Lung (tissue), 17 donors: ENCODE measurements at places on chromosomes 2 and 18.

DNA sequence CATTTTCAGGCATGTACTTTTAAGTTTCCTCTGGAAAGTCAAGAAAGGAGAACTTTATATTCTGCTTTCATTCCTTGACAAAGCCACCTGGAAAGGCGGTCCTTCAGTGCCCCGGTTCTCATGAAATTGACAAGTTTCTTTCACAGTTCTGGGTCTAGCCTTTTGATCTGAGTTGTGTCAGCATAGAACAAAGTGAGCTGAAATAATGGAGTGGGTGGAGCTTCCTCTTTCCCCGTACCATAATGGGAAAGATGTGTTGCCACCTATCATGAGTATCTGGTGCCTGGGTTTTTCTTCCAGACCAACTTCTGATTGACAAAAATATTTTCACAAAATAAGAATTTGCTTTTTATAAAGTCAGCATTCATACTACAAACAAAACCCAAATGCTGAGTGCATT is 49.3 kb downstream of the PTRHD1 start:
- H3K4me3 ChIP-seq = no peak overlapping the region
- H3K27me3 ChIP-seq = no peaks in the 10 kb centered on the region
- H3K4me1 ChIP-seq = peaks cover 3% of the 10 kb centered on the region
- DNase-seq = no peak
- H3K36me3 ChIP-seq = peaks cover 5% of the 10 kb centered on the region

GRCh38 chr2:128563348-128563687 is 244.7 kb upstream of the HS6ST1 start:
- H3K4me3 ChIP-seq = no peak overlapping the region
- H3K27me3 ChIP-seq = no peaks in the 10 kb centered on the region
- H3K36me3 ChIP-seq = no peaks in the 10 kb centered on the region
- no peak overlapping the region for H3K27ac ChIP-seq
- peak; percentile 76 for DNase-seq

- peaks cover 3% of the 10 kb centered on the region for H3K4me1 ChIP-seq
- peak overlapping the region; percentile 51 for H3K27ac ChIP-seq
- no peaks in the 10 kb centered on the region for H3K36me3 ChIP-seq
- H3K27me3 ChIP-seq = no peaks in the 10 kb centered on the region
- DNase-seq = no peak
- H3K4me3 ChIP-seq = no peak overlapping the region
Observed at GRCh38 chr2:223760838-223761502, 76.4 kb downstream of the AP1S3 start.

GRCh38 chr2:97994476-97994875 is 1.3 kb downstream of the TMEM131 start:
- H3K27ac ChIP-seq = no peak overlapping the region
- H3K36me3 ChIP-seq = no peaks in the 10 kb centered on the region
- no peaks in the 10 kb centered on the region for H3K4me1 ChIP-seq
- H3K27me3 ChIP-seq = no peaks in the 10 kb centered on the region
- no peak overlapping the region for H3K4me3 ChIP-seq

- H3K27ac ChIP-seq = no peak overlapping the region
- H3K27me3 ChIP-seq = no peaks in the 10 kb centered on the region
- H3K36me3 ChIP-seq = no peaks in the 10 kb centered on the region
- no peak for DNase-seq
- no peak overlapping the region for H3K4me3 ChIP-seq
Observed at GRCh38 chr2:154758871-154759270, 60.4 kb downstream of the KCNJ3 start.

GRCh38 chr2:219442256-219443015 is 7.8 kb downstream of the SPEG start:
- H3K27ac ChIP-seq = no peak overlapping the region
- peaks cover 16% of the 10 kb centered on the region for H3K27me3 ChIP-seq
- no peaks in the 10 kb centered on the region for H3K4me1 ChIP-seq
- H3K4me3 ChIP-seq = no peak overlapping the region
- DNase-seq = no peak
- peaks cover 4% of the 10 kb centered on the region for H3K36me3 ChIP-seq

DNA sequence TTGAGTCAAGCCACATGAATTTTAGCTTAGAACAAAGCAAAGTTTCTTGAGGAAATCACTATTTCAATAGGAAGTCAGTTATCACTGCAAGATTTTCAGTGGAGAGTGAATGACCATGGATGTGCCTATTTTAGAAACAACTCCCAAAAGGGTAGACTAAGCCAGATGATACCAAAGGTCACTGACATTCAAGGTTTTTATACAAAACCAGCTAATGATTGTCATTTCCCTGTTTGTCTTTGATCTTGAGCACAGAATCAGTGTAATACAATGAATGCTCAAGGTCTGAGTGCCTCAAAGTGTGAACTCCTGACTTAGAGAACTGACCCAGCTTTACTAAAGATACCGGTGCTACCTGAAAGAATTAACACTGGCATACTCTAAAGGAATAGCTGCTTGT is 60.5 kb downstream of the CDH2 start:
- no peaks in the 10 kb centered on the region for H3K27me3 ChIP-seq
- DNase-seq = no peak
- H3K4me3 ChIP-seq = no peak overlapping the region
- H3K36me3 ChIP-seq = no peaks in the 10 kb centered on the region
- H3K27ac ChIP-seq = peak overlapping the region; percentile 70

DNA sequence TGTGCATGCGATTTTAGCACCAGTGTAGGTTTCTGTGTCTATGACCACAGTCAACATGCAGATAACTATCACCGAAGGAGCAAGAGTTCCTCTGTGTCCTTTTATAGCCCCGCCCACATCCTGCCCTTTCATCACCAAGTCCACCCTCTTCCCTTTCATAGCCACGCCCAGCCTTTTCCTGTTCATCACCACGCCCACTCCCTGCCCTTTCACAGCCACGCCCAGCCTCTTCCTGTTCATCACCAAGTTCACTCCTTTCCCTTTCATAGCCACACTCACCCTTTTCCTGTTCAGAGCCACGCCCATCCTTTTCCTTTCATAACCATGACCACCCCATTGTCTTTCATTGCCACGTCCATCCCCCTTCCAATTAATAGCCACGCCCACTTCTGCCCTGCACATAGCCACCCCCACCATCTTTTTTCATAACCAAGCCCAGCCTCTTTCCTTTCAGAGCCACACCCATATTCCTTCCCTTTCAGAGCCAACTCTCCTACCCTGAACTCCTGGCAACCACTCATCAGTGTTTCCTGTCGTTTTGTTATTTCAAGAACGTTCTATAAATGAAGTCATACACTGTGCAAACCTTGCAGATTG is 273.9 kb downstream of the MYT1L start:
- H3K4me1 ChIP-seq = no peaks in the 10 kb centered on the region
- no peak overlapping the region for H3K27ac ChIP-seq
- H3K36me3 ChIP-seq = no peaks in the 10 kb centered on the region

DNA sequence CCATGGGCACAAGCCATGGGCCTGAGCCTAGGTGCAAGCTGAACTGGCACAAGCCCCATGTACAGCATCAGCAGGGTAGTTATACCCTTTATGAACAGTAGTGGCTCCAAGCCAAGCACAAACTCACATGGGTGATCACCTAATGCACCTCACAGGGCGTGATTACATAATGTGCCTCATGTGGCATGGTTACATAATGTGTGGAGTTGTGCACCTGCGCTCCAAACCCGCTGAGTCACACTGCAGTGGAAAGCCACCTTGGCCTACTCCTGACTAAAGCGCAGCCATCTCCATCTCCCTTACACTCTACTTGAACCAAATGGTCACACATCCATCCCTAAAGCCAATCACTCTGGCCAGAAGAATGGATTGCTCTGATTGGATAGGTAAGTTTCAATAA is 279.7 kb downstream of the MBD2 start:
- H3K27ac ChIP-seq = no peak overlapping the region
- no peaks in the 10 kb centered on the region for H3K27me3 ChIP-seq
- H3K36me3 ChIP-seq = no peaks in the 10 kb centered on the region
- peak; percentile 7 for DNase-seq

- no peaks in the 10 kb centered on the region for H3K27me3 ChIP-seq
- no peaks in the 10 kb centered on the region for H3K4me1 ChIP-seq
- no peaks in the 10 kb centered on the region for H3K36me3 ChIP-seq
- no peak overlapping the region for H3K4me3 ChIP-seq
Observed at GRCh38 chr2:17252258-17252657, 266.0 kb downstream of the RAD51AP2 start.

DNA sequence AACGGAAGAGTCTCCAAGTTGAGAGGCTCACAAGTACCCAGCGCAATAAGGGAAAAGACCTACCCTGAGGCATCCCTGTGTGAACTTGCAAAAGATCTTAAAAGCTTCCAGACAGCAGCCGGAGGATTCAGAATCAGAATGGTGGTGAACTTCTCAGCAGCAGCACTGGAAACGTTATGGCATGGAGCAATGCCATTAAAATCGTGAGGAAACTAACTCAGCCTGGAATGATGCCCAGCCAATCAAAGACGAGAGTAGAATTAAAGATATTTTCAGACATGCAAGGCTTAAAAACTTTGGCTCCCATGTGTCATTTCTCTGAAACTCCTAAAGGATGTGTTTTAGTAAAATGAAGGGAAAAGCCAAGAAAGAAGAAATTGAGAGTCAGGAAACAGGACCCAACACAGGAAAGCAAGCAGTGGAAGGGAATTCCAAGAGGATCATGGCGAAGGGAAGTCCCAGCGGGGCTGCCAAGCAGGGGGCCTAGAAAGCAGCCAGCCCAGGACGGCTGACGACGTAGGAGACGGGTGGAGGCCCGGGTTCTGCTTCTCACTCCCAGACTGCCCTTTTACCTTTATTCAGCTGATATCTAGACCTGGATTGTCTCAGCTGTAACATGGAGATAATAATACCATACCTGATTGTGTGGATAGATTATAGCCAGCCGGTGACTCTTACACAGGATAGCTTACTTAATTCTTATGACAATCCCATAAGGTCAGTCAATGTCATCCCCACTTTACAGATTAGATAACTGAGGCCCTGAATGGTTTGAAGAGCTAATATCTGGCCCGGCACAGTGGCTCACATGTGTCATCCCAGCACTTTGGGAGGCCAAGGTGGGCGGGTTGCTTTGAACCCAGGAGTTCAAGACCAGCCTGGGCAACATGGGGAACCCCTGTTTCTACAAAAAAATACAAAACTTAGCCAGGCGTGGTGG is 92.8 kb downstream of the ASAP2 start:
- H3K27ac ChIP-seq = no peak overlapping the region
- no peaks in the 10 kb centered on the region for H3K36me3 ChIP-seq
- H3K4me3 ChIP-seq = no peak overlapping the region
- DNase-seq = no peak

DNA sequence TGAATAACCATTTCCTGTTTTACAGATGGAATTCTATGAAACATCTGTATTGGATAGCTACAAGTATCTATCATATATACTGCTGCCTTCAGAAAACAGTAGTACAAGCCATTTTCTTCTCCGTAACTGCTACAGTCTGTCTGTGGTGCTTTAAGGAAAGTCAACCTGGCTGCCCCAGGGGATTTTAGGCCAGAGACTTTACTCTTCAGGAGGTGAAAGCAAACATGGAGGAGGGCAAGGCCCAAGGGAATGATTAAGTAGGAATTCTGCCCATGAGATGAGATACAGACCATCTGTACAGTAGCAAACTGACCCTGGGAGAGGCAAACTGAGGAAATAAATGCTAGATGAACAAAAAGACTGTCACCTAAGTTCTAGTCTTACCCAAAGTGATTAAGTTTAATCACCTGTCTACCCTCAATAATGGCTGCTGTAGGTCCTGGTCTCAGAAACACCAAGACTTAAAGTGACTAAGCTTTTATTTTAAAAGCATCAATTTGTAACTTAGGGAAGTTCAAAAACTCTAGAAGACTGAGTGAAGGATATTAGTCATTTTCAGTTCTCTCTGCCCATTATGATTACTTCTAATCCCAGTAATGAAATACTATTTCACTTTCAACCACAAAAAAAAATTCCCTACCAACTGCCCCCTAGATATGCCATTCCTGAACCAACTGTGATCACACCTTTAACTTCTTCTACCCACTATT is 14.8 kb downstream of the MBD2 start:
- H3K4me3 ChIP-seq = no peak overlapping the region
- H3K27ac ChIP-seq = no peak overlapping the region
- no peaks in the 10 kb centered on the region for H3K36me3 ChIP-seq
- peaks cover 4% of the 10 kb centered on the region for H3K4me1 ChIP-seq

DNA sequence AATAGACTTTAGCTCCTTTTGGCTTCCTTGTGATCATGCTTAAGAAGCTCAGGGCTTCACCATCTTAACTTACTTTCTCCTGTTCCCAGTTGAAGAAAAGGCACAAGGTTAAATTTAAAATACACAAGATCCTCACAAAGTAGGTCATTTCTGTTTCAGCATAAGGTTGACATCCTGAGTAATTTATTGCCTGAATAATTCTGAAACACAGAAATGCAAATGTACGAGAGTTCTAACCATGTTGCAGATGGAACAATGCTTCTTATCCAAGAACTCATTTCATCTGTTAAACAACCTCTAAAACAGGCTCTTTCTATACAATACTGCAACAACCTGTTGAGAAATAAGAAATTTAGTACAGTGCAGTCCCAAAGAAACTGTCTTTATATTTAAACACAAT is 395.2 kb downstream of the BCL11A start:
- no peaks in the 10 kb centered on the region for H3K36me3 ChIP-seq
- H3K27ac ChIP-seq = no peak overlapping the region
- no peaks in the 10 kb centered on the region for H3K4me1 ChIP-seq
- DNase-seq = no peak

- no peak overlapping the region for H3K4me3 ChIP-seq
- no peak overlapping the region for H3K27ac ChIP-seq
Observed at GRCh38 chr2:66675591-66675990, 240.7 kb downstream of the MEIS1 start.
